ENCODE measurements at places on chromosomes 7 and 10.

DNA sequence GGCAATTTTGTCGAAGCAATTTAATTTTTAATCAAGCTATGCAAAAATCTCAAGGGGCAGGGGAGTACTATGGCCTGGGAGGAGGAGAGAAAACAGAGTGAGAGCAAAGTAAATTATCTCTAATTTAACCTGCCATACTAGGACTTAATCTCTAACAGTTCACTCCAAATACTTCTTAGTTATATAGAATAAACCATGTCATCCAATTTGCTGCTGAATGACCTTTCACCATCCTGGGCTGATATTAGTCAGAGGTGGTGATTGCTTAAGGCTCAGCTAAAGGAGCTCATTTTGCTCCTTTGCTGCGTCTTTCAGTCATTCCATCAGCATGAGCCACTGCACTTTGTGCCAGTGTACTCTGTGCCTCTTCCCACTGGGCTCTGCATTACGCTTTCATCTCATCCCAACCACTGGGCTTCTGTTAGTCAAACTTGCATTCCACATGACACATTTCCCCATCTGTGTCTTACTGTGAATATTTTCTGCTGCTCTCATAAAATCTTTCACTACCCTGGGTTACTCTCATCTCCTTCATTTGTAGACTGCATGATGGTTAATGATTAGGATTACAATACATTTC lies 84.3 kb downstream of the CD36 start:
- no peak for DNase-seq

DNA sequence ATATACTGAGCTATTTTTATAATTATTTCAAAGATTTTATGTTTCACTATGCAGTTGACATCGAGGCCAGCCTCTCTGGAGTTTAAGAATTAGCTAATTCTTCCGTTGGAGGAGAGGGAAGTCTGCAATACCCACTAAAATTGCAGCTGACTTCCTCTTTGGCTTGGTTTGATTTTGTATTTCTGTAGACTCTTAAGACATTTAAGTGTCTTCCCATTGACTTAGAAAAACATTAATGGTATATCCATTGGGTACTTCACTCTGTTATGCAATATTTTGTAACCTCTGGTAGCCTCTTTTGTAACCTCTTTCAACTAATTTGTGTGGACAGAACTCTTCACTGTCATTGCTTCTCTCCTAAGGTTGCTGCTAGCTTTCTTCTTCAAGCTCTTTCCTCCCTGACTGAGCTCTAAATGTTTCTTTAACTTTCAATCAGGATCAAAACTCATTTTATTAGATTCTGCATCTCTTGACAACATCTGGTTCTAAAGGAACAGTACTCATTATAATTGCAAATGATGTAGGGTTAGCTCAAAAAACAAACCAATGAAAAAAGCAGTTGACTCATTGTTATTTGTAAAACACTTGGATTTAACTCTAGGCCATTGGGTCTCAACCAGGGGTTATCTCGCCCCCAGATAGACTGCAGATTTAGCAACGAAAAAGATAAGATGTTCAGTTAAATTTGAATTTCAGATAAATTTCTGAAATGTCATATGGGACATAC lies 1.7 kb upstream of the ANKRD22 start:
- no peak for DNase-seq

- no peak for DNase-seq
Observed at GRCh38 chr10:43212043-43212721, 54.7 kb downstream of the RASGEF1A start.

- DNase-seq: no peak
Observed at GRCh38 chr10:117653170-117653515, 110.6 kb downstream of the EMX2 start.

GRCh38 chr7:47809387-47809786 lies 138.9 kb downstream of the PKD1L1 start:
- DNase-seq: no peak

- no peak for DNase-seq
Observed at GRCh38 chr10:117609796-117610170, 67.2 kb downstream of the EMX2 start.

GRCh38 chr7:39199951-39200350 lies 222.2 kb downstream of the POU6F2 start:
- DNase-seq: no peak

GRCh38 chr10:454860-455259 lies 234.6 kb downstream of the DIP2C start:
- no peak for DNase-seq

DNA sequence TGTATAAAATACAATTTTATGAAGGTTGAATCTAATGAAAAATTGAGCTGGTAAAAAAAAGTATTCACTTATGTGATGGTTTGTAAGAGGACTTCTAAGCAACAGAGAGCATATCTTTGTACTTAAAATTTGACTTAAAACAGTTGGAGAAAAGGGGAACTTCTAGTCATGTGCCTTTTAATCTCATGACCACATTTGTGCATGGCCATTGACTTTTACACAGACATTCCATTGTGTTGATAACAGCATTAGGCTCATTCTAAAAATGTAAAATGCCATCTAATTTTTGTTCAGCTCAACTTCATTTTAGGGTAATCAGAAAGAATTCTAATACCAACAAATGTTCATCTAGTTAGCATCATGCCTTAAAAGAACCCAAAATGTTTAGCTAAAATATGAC lies 119.9 kb downstream of the HPSE2 start:
- DNase-seq: no peak

DNA sequence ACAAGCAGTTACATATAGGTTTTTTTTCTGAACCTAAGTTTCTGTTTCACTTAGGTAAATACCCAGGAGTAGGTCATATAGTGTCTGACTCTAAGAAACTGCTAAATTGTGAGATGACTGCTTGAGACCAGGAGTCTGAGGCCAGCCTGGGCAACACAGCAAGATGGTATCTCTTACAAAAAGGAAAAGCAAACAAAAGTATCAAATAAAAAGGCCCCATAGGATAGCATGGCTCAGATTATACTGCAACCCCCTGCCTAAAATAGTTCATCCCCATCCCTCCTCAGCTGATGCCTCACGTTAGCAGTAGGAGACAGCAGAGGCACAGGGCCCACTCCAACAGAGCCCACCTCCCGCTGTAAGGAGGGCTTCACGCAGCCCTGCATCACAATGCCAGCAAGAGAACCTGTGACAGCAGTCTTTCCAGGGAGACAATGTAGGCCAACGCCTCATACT lies 90.3 kb downstream of the SRPK2 start:
- no peak for DNase-seq

GRCh38 chr10:3936422-3937040 lies 151.5 kb upstream of the KLF6 start:
- DNase-seq: no peak

GRCh38 chr7:26482927-26483326 lies 191.3 kb downstream of the SNX10 start:
- no peak for DNase-seq

GRCh38 chr10:78857193-78857592 lies 211.6 kb upstream of the ZMIZ1 start:
- no peak for DNase-seq

DNA sequence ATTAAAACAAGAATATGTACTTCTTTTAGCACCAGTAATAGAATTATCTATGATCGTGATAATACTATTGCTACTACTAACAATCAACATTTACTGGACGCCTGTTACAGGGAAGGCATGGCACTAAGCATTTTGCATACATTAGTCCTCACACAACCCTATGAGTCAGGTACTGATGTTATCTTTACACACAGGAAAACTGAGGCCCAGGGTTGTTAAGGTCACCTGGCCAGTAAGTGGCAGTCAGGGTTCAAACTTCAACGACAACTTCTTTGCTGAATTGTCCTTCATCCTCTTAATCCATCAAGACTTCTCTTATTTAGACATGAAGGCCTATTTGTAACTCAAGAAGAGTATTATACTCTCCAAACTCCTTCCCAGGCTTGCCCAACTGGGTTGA lies 41.9 kb upstream of the ACSL5 start:
- no peak for DNase-seq

GRCh38 chr7:97858221-97858620 lies 14.0 kb downstream of the ASNS start:
- DNase-seq: no peak

- no peak for DNase-seq
Observed at GRCh38 chr10:78148961-78149612, 115.4 kb downstream of the RPS24 start.

- DNase-seq: no peak
Observed at GRCh38 chr7:46786221-46786954, 795.5 kb downstream of the TNS3 start.

DNA sequence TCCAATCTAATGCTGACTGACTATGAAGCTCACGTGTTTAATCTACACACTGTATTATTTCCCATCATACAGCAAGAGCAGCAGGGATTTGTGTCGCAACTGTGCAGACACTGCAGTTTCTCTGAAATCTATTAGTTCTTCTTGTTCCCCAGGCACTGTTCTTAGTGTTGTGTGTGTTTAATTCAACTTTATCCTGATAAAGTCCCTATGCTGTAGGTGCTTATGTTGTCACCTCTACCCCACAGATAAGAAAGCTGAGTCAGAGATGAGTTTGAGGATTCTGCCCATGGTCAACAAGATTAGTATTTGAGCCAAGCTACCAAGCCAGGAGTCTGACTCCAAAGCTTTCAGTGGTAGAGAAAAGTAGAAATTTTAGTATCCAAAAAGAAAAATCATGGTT lies 22.5 kb upstream of the EPHB6 start:
- no peak for DNase-seq

DNA sequence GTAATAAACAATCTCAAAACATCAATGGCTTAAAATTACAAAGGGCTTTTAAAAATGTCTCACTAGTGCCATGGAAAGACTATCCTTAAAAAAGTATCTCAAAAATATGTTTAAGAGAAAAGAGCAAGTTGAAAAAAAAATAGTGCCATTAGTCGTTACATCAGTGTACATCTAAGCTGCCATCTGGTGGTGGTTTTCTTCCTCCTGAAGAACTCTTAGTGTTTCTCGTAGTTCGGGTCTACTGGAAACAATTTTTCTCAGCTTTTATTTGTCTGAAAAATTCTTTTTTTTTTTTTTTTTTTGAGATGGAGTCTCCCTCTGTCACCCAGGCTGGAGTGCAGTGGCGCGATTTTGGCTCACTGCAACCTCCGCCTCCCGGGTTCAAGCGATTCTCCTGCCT lies 5.9 kb upstream of the GARIN1A start:
- no peak for DNase-seq

- no peak for DNase-seq
Observed at GRCh38 chr10:93475871-93476270, 6.3 kb downstream of the MYOF start.

GRCh38 chr7:11642276-11642675 lies 189.7 kb downstream of the THSD7A start:
- no peak for DNase-seq

GRCh38 chr10:130121486-130122079 lies 11.0 kb upstream of the C10orf143 start:
- no peak for DNase-seq

DNA sequence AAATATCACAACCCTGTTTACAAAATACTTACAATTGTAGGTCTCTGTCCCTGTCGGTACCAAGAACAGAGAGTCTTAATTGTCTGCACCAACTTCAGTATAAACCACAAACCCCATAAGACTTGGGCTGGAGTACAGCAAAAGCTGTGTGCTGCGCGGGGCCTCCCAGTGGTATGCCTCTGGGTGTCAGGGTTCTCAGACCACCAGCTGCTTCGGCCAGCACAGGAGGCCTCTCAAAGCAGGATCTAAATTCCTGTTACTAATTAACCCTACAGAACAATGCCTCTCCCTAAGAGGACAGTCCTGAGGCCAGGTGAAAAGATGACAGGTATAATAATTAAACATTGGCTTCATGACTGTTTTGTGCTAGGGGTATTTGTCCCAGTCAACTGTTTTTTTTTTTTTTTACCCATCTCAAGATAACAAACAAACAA lies 957 bp upstream of the SVIL start:
- no peak for DNase-seq

DNA sequence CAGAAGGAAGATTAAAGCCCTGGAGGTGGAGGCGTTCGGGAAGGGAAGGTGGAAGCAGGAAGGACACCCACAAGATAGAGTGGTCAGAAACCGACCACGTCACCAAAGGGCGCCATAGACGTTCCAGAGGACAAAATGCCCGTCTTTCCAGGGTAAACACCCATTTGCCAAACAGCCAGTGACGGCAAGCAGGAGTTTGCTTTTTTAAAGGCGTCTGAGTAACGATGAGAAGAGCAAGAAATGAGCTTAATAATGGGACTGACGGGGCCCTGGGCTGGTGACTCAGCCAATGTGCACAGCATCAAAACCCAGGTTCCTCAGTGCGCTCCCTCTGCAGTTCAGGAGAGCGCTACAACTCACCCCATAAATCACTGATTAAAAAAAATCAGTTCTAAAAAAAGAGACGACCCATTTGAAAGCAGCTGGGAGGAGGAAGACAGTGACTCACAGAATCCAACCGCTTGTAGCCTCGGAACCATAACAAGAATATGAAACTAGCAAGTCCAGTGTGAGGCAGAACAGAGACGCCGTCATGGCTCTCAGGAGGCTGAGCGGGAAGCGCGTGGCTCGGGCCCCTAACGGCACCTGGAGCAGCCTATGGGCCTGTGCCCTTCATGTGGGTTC lies 5.9 kb downstream of the DIP2C start:
- no peak for DNase-seq

- no peak for DNase-seq
Observed at GRCh38 chr7:141697211-141697871, 4.6 kb downstream of the DENND11 start.

GRCh38 chr10:33143160-33143728 lies 185.2 kb upstream of the ITGB1 start:
- no peak for DNase-seq

GRCh38 chr10:122632031-122632430 lies 67.6 kb downstream of the C10orf120 start:
- DNase-seq: no peak

- DNase-seq: no peak
Observed at GRCh38 chr10:126170776-126171175, 217.5 kb downstream of the ADAM12 start.

DNA sequence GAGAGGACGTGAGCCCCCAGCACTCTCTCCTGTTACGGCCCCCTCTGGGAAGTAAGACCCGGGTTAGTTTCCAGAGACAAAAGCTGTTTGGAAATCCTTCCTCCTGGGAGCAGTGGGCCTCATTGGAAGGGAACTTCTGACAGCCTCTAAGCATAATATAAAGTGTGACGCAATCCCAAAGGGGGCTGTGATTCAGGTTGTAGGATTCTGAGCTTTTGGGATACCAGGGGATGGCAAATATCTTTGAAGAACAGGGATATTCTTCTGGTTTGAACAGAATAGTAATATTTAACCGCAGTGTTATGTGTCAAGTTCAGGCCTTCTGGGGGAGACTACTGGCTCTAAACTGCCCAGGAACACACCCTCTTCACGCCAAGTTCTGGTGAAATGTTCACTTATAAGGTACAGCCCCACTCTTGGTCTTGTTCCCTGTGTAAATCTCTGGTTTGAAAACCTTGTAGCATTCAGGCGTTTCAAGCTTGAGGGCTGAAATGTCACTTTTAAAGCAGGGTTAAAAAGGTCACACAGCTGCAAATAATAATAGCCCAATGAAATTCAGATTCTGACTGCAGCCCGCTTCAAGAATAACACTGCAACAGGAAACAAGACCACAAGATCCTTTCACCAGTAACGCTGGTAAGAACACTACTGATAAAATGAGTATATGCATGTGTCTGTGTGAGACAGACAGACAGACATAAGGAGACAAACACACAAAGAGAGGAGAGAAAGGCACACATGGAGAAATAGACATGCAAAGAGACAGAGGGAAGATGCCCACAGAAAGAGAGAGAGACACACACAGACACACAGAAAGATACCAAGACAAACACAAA lies 69.0 kb downstream of the CREB5 start:
- DNase-seq: no peak
